ENCODE measurements at places on chromosomes 13 and 19.

DNA sequence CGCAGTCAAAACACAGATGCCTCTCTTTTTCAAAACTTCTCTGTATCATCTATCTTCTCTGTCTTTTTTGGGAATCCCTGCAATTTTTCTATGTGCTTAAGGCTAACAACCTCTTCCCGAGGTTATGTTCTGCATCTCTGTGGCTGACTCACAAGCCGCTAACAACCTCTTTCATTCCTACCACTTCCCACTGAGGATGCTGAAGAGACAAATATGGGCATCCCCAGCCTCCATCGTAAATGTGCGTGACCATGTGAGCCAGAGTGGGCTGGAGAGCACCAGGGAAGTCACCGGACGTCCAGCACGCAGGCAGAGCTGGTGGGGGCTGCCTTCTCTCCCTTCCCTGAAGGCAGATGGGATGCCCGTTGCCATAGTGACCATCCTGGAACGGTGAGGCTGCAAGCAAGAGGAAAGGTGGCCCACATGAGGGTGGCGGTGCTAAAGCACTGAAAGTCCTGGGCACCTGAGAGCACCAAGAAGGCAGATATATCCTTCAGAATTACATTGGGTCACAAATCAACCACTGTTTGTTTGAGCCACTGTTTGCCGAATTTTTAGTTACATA is 122.8 kb downstream of the SHISA2 start:
- DNase-seq: no peak

- DNase-seq: no peak
These were observed 257.5 kb upstream of the STARD13 start for GRCh38 chr13:33543089-33543459.

- no peak for DNase-seq
These were observed 12.7 kb downstream of the EHD2 start for GRCh38 chr19:47725759-47726401.

- no peak for DNase-seq
These were observed 10.6 kb downstream of the ERVV-2 start for GRCh38 chr19:53055117-53055516.

GRCh38 chr13:96025283-96025682 is 27.9 kb downstream of the UGGT2 start:
- DNase-seq: no peak

- no peak for DNase-seq
These were observed 51.3 kb downstream of the ERICH6B start for GRCh38 chr13:45564133-45564776.

GRCh38 chr13:40776681-40777165 is 5.7 kb upstream of the MRPS31 start:
- no peak for DNase-seq

DNA sequence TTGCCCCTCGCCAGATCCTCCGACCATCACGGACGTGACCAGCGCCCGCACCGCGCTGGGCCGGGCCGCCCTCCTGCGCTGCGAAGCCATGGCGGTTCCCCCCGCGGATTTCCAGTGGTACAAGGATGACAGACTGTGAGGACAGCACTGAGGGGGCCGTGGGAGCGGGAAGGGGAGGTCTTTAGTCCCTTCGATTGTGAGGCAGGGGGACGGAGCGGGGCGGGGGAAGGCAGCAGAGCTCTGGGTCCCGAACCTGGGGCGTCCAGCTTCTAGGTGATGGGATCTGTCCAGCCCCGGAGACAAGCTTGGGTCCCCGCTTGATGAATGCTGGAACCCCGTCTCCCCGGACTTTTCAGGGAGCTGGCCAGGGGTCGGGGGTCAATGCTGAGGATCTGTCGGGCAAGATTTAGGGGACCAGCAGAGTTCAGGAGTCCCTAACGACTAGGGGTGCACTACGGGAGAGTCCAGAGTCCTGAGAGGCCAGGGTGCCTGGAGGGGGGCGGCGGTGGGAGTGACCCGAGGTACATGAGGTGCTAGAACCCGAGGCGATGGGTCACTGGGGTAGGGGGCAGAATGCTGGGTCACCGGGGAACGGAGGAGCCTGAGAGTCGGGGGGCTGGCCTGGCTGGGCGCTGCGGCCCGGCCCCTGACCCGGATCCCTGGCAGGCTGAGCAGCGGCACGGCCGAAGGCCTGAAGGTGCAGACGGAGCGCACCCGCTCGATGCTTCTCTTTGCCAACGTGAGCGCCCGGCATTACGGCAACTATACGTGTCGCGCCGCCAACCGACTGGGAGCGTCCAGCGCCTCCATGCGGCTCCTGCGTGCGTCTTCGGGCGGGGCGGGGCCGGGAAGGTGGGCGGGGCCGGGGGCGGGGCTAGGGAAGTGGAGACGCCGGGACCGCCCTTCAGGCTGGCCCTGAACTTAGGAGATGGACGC is 14.6 kb downstream of the VSIG10L start:
- DNase-seq: no peak

- DNase-seq: no peak
These were observed 4.8 kb downstream of the IER2 start for GRCh38 chr19:13154911-13155471.

GRCh38 chr13:87057807-87058520 is 613.2 kb upstream of the SLITRK5 start:
- DNase-seq: no peak

DNA sequence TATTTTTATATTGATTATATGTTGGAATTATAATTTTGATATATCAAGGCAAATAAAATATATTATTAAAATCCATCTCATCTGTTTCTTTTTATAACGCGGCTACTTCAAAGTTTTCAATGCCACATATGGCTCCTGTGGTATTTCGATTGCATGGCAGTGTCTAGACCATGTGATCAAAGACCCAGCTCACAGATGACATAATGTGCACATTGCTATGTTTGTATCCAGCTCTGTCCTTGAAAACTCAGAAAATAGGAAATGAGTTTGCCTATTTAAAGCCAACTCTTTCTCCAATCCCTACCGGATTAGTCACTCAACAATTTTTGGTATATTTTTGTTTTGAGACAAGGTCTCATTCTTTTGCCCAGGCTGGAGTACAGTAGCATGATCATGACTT is 26.2 kb downstream of the TMTC4 start:
- no peak for DNase-seq

GRCh38 chr13:28067491-28067890 is 32.9 kb downstream of the FLT3 start:
- DNase-seq: no peak

DNA sequence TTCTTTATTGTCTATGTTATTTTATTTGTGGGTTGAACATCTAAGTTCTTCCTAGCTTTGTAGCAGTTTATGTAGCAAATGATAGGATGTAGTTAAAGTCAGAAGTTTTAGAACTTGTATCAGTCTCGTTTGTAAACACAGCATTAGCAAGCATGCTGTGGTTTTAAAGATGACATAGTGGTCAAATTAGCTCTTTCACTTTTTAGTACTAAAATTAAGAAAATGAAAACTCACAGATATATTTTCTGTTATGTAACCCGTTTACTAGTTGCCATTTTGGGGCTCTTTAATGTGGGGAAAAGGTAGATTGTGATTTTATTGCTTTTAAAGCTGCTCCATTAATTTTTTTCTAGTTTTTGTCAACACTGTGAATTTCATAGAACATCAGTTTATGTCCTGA is 216.5 kb downstream of the PCCA start:
- no peak for DNase-seq

DNA sequence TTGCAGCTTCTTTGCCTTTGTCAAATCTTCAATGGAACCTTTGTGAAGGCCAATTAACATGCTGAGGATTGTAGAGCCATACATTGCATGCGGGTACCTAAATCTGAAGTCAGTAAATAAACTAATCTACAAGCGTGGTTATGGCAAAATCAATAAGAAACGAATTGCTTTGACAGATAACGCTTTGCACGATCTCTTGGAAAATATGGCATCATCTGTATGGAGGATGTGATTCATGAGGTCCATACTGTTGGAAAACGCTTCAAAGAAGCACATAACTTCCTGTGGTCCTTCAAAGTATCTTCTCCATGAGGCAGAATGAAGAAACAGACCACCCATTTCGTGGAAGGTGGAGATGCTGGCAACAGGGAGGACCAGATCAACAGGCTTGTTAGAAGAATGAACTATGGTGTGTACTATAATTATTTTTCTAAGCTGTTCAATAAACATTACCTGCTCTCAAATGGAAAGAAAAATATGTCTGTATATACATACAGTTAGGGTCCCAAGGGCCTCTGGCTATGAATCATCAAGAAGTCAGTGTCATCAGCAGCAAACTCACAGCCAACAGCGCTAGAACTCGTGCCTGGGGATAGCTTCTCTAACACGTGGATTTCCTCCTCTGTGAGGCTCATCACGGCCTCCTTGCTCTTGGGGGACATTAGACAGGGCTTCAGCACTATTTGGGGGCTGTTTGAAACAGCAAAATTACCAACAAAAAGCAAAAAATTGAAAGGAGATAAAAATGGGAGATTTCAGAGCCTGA is 2.9 kb upstream of the CD70 start:
- no peak for DNase-seq

DNA sequence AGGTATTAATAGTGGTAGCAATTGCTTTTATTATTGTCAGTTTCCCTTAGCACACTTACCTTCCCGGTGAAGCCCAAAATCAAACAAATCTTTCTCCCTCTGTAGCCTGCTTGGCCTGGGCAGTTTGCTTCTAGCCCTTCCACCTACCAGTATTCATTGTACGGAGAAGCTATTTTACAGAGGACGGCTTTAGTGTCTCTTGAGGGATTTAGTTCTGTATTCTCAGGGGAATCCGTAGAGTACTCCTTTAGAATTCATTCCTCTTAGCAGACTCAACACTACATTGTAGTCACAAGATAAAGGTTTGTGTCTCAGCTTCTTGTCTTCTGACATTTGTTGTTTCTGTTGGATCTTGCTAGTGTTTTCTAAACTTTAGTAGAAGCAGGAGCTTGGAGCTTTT is 24.1 kb upstream of the WTIP start:
- DNase-seq: no peak

DNA sequence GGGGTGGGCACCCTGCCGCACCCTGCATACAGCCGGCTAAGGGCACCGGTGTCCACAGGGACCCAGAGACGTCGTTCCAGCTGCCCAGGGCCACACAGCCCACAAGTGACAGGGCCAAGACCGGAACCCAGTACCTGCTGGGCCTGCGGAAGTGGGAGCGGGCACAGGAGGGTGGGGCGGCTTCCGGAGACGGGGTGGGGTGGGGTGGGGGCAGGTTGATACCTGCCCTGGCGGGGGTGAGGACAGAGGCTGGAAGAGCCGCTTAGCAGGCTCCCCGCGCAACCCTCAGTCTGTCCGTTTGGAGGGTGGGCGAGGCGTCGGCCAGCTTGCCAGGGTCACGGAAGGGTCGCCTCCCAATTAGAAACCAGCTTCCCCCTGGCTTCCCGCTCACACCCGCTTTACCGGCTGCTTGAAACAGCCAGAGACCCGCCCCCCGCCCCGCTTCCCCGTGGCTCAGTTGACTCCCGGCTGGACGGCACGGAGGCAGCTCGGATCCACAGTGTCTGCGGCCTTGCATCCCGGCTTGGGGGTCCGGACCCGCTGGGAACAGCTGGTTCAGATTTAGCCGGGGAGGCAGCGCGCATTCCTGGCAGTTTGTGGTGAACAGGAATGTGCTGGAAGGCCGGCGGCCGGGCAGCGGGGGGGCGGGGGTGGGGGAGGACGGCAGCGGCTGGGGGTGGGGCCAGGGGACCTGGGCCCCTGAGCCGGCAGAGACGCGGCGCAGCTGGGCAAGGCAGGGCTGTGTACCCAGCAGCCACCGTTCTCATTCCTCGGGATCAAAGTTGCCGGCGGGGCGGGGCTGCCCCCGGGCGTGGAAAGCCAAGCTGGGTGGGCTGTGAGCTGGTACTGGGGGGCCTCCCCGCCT is 1.9 kb downstream of the CNN2 start:
- no peak for DNase-seq

DNA sequence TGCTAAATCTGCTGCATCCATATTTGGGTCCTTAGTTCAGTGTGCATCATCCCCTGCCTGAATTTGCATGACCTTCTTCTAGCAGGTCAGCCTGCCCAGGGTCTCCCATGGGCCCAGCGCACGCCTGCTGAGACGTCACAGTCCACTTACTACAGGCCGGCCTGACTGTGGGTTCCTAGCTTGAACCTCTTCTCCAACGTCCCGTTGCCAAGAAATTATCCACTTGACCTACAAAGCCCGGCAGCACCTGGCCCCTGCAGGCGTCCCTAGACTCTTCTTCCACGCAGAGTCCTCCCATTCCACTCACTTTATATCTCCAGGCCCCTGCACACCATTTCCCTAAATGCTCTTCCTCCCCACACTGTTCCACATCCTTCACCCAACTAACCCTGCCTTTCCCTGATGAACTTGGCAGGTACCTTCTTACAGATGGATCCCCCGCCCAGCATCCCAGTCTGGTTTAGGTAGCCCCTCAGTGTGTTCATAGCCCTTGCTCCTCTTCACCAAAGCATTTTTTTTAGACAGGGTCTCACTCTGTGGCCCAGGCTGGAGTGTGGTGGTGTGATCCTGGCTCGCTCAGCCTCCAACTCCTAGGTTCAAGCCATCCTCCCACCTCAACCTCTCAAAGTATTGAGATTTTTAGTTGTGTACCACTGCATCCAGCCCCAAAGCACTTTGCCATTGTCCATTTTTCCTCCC is 155.0 kb upstream of the SOX1 start:
- no peak for DNase-seq

GRCh38 chr13:24911133-24911908 is 147.4 kb downstream of the RNF17 start:
- no peak for DNase-seq

DNA sequence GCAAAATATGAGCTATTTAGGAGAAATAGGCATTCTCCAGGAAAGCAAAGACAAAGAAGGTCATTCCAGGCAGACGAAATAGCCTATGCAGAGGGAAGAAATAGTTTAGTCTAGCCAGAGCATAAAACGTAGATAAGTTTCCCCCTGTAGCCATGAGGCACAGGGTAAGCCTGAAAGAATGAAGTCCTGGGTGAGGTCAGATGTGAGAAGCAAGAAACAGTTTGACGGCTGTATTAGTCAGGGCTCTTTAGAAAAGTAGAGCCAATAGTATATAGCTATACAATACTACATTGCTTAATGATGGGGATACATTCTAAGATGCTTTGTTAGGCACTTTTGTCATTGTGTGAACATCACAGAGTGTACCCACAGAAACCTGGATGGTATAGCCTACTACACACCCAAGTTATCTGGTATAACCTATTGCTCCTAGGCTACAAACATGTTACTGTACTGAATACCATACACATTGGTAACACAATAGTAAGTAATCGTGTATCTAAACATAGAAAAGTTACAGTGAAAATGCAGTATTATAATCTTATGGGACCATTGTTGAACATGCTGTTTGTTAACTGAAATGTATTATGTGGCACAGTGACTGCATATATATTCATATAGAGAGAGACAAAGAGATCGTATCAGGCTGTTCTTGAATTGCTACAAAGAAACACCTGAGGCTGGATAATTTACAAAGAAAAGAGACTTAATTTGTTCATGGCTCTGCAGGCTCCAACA is 59.3 kb upstream of the WDFY2 start:
- DNase-seq: no peak

GRCh38 chr19:45509692-45510015 is 2.4 kb downstream of the VASP start:
- DNase-seq: no peak

- no peak for DNase-seq
These were observed 655.5 kb downstream of the PCDH9 start for GRCh38 chr13:66574606-66575005.

DNA sequence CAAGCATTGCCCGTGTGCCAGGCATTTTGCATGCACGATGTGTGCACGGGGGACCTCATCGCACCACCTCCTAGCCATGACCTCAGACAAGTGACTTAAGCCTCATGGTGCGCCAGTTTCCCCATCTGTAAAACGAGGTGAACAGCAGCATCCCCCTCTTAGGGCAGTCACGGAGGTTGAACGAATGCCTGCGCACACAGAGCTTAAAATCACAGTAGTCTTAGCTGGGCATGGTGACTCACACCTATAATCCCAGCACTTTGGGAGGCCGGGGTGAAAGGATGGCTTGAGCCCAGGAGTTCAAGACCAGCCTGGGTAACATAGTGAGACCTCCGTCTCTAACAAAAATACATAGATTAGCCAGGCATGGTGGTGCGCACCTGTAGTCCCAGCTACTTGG is 48.6 kb downstream of the PIN1 start:
- no peak for DNase-seq

Measured in NCI-H1436 treated with DMSO at 0.1 percent for 48 hours (cell line).